ENCODE measurements at places on chromosomes 12 and 14.

DNA sequence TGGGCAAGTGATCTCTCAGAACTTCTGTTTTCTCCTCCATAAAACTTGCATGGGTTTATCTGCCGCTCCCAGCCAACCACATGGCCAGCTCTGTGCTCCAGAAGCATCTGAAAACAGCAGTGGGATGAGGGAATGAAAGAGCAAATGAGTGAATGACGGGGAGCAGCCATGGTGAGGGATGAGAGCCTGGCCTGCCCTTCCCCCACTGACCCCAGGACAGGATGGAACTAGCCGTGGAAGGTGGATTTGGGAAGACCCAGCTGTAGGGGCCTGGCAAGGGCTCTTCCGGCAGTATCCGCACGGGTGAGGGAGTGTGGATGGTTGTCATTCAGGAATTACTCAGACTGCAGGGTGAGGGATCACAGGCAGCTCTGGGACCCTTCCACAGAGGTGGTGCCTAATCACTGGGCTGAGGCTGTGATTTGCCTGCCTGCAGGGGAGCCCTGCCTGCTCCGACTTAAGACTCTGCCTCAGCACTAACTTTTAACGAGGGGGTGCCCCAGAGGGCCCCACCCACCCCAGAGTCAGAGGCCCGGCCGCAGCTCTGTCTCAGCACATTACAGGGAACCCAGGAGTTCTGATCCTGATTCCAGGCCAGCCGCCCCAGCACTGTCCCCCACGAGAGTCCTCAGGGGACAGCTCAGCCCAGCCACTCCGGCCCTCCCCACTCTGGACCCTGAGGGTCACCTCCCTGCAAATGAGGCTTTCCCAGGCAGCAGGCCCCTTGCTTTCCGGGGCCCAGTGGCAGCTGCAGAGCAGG, 136.8 kb upstream of the C14orf180 start:
- DNase-seq: no peak

DNA sequence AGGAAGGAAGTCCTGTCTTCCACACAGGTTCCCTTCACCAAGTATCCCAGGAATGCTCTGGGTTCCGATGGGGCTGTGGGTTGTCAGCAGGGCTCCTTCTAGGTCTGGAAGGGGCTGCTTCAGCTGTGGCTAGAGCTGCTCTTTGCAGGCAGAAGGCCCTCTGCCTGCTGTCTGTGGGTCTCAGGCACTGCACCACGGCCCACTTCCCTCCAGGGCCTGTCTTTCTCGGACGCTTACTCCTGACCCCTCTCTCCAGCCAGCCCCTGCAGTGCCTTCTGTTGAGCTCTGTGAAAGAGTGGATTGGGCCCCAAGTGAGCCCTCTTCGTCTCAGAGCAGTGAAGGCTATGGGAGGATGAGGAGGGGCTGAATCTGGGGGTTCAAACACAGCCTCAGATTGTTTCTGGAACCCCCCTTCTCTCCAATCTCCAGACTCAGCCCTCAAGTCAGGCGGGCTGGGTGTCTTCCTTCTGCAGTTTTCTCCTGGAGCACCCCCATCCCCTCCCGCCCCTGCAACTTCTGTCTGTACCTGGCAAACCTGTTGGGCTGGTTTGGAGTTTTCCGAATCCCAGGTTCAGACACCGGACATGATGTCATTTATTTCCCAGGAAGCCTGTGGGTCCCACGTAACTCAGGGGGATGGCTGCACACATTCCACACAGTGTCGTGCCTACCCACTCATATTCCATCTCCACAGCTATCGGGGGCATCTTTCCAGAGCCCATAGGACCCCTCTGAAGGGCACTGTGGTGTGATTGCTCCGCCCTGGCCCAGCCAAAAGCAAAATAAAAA, 24.9 kb upstream of the SPPL3 start:
- no peak for DNase-seq

GRCh38 chr14:54725998-54726397, 159.1 kb downstream of the SAMD4A start:
- no peak for DNase-seq

DNA sequence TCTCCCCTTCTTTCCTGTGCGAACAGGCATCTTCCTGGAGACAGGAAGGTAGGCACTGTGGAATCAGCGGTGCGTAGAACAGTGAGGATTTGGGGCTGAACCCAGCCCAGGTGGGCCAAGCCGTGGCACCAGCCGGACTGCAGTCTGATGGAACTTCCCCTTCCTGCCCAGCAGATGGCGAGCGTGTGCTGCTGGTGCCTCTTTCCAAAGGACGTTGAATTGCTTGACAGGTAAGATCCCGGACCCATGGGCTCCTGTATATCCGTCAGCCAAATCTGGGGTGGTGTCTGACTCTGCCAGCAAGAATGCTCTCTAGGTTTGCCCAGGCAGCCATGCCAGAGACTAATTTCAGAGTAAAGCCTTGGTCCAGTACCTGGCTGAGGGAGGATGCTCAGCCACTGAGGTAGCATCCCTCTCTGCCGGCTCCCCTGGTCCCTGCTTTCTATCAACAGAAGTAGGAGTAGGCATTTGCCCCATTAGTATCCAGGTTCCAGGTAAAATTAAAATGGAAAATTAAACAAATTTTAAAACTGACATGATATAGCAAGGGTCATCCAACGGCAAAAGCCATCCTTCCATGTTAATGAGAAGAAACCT, 21.1 kb upstream of the KCNA5 start:
- DNase-seq: no peak

DNA sequence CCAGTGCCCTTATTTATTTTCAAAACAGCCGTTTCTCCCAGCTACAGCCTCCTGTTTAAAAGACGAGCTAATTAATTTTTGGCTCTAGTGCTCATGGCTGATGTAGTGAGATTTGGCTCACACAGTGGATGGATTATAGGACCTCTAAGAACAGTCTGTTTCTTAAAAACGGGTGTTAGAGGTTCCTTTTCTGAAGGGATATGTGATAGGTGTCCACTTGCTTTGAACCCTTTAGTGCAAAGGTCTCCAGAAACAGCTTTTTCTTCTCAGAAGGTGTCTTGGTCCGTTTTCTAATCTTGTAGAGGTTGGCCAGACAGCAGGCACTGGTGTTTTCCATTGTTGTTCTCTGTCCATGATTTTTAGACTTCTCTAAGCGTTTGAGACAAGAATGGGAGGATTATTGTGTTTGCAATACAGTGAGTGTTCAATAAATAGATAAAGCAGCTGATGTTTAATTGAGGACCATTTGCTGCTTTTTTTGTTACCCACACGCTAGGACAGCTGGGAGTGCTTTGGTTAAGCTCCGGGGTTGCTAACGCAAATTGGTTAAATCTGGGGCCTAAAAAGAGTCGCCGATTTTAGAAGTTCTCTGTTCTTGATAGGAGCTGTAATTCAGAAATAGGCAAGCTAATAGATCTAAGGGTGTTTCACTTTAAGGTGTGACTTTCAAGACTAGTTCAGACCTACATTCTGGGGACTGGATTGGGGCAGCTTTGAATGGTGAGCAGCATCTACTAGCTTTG, 1.0 kb downstream of the BORCS5 start:
- DNase-seq: no peak

DNA sequence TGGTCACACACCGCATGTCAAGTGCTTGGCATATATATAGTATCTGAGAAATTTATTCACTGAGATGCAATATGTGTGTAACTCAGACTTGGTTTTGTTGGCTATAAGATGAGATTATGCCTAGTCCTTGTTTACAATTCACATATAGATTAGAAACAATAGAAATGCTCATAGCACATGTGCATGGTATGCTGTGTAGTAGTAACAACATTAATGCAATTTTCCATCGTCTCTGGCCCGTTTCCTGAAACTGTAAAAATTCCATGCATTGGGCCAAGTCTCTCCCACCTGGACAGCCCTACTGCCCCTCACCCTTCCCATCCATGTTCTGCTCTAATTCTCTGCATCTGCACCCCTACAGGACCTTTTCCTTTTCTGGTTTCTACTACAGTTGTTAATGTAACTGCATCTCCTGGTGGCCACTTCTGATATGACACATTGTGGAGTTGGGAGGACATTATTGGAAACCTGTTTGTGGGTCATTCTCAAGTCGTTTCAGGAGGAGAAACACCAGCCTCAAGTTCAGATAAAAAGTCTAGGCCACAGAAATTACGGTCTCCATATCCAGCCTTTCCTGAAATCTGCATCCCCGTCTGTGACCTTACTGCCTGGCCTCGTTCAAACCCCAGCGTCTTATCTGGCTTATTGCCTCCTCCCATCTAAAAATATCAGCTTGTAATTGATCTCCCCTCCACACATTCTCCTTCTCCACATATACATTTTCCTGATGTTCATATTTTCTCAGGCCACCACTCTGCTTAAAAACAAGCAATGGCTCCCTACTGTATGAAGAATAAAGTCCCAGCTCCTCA, 37.5 kb downstream of the EMP1 start:
- DNase-seq: no peak

GRCh38 chr12:82652071-82652470, 34.6 kb upstream of the TMTC2 start:
- DNase-seq: no peak

DNA sequence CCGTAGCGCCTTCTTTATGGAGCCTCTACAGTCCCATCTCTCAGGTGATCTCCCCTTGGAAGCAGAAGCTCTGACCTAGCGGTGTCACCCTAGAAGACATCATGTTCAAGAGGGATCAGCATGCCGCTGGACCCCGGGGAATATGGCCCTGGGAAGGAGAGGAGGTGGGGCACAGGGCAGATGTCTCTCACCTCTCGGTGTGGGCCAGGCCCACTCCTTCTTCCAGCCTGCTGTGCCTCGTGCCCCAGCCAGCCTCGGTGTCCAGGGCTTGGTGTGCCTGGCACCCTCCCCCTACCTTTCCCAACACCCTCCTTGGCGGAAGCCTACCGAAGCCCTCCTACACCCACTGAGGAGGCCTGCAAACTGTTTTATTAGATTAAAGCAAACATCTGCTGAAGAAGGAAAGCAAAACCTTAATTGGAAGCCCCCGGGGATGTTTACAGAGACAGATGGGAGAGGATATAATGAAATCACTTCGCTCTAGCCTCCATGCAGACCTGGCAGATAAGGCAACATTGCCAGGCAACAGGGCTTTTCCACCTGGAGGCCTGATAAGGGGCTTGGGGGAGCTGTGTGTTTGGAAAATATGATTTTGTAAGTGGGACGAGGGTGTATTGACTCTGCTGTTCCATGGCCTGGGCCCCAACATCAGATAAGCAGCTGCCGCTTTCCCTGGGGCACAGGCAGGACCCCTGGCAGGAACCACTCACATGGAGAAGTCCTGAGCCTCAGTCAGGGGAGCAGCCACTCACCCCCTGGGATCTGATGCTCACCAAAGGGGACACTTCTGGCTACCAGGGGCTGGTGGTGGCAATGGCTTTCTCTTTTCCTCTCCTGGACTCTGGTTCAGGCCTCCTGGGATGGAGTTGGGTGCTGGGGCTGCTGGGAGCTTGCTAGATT, 5.7 kb upstream of the CHGA start:
- no peak for DNase-seq

GRCh38 chr14:23421594-23421993, 13.5 kb upstream of the MYH6 start:
- no peak for DNase-seq

- no peak for DNase-seq
Observed at GRCh38 chr14:73997944-73998447, 21.1 kb downstream of the ENTPD5 start.

- no peak for DNase-seq
Observed at GRCh38 chr12:95955549-95956159, 12.5 kb downstream of the AMDHD1 start.

- no peak for DNase-seq
Observed at GRCh38 chr12:55978393-55978792, 4.5 kb downstream of the RAB5B start.

- no peak for DNase-seq
Observed at GRCh38 chr12:123987022-123987421, 14.0 kb downstream of the ZNF664 start.

DNA sequence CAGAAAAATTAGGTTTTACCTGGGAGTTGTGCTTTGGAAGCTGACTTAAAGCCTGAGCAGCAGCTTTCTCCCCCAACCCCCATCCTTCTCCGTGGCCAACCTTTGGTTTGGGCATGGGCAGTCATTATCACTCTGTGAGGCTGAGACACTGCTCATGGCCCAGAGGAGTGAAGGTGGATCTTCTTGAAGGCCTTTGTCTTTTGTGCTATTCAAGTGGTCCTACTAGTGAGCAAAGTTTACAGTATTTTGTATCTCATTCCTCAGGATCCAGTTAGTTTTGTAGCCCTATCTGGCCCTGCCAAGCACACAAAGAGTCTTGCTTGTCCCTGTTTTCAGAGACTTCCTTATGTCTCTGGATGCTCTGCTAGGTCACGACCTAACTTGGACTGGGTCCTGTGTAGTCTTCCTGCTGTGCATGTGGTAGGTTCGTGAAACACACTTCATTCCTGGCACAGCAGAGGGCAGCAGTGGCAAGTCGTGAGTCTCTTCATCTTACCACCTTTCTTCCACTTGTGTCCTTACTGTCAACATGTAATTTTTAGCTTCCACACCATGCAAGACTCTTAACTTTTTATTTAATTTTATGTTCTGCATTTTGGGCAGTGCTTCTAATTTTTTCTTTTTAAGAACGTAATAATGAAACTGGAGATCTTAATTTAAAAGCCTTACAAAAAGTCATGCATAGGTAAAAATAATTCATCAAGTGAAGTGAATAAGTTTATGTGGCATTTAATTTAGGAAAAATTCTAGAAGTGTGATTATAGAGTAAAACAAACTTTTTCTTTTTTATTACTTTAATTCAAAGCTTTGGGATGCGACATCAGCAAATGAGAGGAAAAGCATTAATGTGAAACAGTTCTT, 53.7 kb downstream of the APAF1 start:
- DNase-seq: no peak

GRCh38 chr14:75200451-75200850, 24.0 kb upstream of the TMED10 start:
- no peak for DNase-seq

- no peak for DNase-seq
Observed at GRCh38 chr14:80211153-80212022, at the start of gene DIO2. Gene DIO2, minus strand, starts transcription at chr14:80211504. Its CDS starts 32 bp downstream, at chr14:80211472.

DNA sequence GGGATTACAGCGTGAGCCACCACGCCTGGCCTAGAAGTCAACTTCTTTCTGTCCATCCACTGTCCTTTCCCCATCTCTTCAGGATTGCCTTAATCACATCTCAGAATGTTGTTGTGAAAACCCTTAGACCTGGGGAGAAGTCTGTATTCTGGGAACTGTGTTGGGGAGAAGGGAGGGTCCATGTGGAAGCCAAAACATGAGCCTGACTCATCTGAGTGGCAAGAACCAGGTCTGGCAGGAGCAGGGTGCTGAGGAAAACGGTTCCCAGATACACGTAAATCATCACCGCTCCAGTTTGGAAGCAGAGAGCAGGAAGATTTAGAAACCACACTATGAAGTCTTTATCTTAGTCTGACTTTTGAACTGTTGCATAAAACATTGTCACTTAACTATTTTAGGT, 245.6 kb upstream of the RGS6 start:
- DNase-seq: no peak
